ENCODE measurements at places on chromosomes 6 and 20.

GRCh38 chr6:117919275-117919674 is 12.2 kb downstream of the SLC35F1 start:
- no peak for DNase-seq

- no peak for DNase-seq
Observed at GRCh38 chr6:12083763-12084162, 71.7 kb downstream of the HIVEP1 start.

- no peak for DNase-seq
Observed at GRCh38 chr6:6772751-6773150, 184.2 kb downstream of the LY86 start.

- no peak for DNase-seq
Observed at GRCh38 chr6:116714761-116715160, 33.8 kb downstream of the KPNA5 start.

GRCh38 chr6:56729719-56730118 is 87.0 kb upstream of the DST start:
- no peak for DNase-seq

DNA sequence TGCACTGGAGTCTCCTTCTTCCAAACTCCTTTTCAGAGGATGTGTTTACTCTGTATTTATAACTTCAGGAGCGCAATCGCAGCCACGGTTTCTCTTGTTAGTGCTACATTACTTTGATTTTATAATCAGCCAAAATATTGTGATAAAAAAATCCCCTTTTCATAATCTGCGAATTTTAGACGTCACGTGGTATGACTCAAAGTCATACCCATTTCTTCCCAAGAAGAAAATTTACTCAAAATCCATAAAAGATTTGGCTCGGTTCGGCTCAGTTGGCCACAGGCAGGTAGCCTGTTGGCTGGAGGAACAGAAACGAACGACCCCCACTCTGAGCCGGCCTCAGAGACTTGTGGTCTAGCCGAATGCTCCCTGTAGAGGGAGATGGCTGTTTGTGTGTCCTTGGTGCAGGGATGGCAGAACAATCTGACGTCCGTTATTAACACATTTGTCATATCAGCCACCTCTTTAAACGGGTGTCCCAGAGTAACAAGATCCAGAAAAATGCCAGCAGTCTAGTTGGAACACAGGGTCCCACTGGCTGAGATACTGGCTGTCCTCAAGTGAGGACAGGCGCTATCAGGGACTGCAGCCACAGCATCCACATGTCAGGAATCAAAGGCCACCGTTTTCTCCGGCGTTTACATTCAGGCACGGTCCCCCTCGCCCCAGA is 247.6 kb downstream of the DLL1 start:
- DNase-seq, result no peak

All from stimulated activated CD8-positive, alpha-beta memory T cell treated with anti-CD3 and anti-CD28 coated beads, Interleukin-7, amount 100 ng/mL, for 1 hour (primary cell).